ENCODE measurements at places on chromosomes 1 and 21.

- no peak for DNase-seq
Measured at GRCh38 chr1:202101184-202101583, 21.5 kb upstream of the GPR37L1 start.

- DNase-seq, result peak; percentile 47
Measured at GRCh38 chr1:47751996-47752451, 245.2 kb downstream of the TRABD2B start.

DNA sequence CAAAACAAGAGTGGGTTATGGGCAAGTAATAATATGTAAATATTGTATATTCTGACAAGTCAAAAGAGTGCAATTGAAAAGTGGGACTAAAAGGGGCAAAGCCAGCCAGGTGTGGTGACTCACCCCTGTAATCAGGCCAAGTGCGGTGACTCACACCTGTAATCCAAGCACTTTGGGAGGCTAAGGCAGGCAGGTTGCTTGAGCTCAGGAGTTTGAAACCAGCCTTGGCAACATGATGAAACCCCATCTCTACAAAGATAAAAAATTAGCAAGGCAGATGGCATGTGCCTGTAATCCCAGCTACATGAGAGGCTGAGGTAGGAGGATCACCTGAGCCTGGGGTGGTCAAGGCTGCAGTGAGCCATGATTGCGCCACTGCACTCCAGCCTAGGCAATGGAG is 304.0 kb downstream of the HHIPL2 start:
- DNase-seq, result peak; percentile 16

- DNase-seq, result no peak
Measured at GRCh38 chr1:226656201-226656600, 82.9 kb downstream of the ITPKB start.

DNA sequence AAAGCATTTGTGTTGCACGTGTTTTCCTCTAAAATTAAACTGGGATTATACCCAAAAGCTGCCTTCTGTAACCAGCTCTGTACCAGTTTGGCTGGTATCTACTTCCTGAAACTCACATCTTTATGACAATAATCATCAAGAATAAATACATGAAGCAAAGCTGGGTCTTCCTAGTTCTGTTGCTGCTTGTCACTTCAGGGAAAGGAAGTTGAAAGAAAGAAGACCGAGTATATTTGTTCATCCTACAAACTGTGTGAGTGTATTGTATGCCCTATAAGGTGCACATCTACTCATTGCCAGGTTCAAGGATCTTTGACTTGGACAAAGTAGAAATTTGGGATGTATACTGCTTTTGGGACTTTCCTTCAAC is 29.1 kb upstream of the IFNGR2 start:
- no peak for DNase-seq

DNA sequence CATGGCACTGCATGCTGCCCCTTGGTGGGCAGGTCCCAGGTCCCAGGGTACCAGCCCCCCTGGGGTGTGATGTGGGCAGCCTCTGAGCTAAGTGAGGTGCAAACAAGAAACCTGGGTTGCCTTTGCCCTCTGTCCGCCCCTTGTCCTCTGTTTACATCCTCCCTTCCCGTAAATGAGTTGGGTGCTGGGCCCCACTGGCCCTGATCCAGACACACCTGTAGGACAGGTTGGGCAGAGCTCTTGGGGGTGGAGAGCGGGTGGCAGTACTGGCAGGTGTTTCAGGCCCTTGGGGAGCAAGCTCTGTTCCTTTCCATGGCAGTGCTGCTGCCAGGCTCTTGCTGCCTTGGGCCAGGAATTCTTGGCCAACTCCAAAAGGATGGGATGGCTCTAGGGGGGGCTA is 35.8 kb downstream of the ELF3 start:
- peak; percentile 89 for DNase-seq
